ENCODE measurements at places on chromosomes 6 and 20. TPM values are rescaled to one million over a fixed set of nuclear protein-coding genes. Genes with fewer than 3 reads are reported as not detected.

The POM121L2 gene
- total RNA-seq = not detected

The SYCP2L gene
- total RNA-seq = not detected

DNA sequence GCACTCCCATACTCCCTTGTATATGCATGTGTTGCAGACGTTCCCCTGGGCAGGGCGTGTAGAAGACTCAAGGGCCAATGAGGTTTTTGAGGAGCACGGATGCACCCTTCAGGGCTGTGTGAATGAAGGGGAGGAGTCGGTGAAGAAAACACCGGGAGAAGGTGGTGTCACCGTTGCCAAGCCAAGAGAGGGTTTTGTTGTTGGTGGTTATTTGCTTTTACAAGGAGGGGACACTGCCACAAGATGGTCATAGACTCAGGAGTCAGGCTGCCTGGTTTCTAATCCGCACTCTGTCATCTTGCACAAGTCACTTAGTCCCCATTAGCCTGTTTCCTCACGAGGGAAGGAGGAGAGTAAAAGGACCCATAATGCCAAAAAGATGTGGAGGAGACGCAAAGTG, 124.0 kb downstream of the PXDC1 start:
- no peak for DNase-seq

DNA sequence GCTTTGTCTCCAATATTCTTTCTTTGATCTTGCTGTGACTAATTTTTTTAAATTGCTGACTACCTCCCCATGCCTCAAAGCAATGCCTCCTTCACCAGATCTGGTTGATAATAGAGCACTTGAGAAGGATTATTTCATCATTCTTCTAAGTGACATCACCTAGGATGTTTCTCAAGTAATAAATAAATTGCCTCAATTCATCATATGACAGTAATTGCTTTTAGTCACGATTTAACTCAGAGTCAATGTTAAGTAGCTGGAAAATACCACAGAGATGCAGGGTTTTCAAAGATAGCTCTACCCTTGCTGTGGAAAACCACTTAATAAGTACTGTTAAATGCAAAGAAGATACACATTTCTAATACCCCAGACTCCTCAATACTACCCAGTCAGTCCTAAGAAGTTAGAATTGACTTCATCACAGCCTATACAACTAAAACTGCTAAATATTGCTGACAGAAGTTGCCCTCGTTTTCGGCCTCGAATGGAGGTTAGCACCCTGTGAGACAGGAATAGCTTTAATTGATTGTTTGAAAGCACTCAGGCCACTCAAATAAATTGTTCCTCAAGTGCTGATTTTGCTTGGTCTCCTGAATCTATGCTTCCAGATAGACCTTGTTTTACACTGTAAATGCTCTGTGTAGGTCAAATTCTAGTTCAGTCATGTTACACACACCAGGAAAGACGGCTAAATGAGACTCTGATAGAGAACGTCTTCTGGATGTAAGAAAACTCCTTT, 640.6 kb upstream of the CHD6 start:
- DNase-seq = no peak

DNA sequence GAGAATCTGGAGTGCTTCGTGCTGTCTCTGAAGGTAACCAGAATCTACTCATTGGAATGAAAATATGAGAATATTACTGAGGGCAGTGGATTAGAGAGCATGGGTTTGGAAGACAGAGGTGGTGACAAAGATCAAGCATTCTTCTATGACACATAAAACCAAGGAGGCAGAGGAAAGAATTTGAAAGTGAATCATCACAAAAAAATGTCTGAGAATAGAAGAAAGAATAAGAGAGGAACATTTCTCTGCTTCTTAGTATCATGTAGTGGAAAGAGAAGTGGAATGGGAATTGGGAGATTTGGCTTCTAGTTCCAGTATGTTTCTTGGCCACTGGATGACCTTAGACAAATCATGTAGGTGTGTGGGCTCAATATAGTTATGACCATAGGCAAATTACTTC, 474.0 kb downstream of the TFAP2B start:
- DNase-seq = no peak

DNA sequence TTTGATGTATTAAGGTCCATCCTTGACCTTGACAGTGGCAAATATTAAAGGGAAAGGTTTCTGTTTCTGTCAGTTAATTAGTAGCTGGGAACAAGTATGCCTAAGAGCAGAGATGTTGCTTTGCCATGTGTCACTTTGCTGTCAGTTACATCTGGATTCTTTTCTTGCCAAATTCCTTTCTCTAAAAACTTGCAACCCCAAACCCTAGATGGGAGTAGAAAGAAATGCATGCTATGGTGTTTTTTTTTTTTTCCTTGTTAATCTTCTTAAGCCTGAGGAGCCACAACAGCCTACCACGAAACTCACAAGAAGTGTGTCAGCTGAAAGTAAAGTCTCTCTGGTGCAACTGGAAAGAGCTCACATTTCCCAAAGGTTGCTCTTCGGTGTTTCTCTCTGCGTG, 18.0 kb upstream of the CLDN20 start:
- DNase-seq = no peak

- no peak for DNase-seq
Observed at GRCh38 chr6:146544616-146545182, 1.1 kb downstream of the RAB32 start.

- DNase-seq = no peak
Observed at GRCh38 chr6:169579407-169580111, 122.3 kb downstream of the WDR27 start.

- no peak for DNase-seq
Observed at GRCh38 chr6:45009576-45009975, 318.6 kb upstream of the RUNX2 start.

GRCh38 chr6:137968455-137968804, 101.4 kb downstream of the TNFAIP3 start:
- DNase-seq = no peak
